ENCODE measurements at places on chromosomes 5 and 9.

DNA sequence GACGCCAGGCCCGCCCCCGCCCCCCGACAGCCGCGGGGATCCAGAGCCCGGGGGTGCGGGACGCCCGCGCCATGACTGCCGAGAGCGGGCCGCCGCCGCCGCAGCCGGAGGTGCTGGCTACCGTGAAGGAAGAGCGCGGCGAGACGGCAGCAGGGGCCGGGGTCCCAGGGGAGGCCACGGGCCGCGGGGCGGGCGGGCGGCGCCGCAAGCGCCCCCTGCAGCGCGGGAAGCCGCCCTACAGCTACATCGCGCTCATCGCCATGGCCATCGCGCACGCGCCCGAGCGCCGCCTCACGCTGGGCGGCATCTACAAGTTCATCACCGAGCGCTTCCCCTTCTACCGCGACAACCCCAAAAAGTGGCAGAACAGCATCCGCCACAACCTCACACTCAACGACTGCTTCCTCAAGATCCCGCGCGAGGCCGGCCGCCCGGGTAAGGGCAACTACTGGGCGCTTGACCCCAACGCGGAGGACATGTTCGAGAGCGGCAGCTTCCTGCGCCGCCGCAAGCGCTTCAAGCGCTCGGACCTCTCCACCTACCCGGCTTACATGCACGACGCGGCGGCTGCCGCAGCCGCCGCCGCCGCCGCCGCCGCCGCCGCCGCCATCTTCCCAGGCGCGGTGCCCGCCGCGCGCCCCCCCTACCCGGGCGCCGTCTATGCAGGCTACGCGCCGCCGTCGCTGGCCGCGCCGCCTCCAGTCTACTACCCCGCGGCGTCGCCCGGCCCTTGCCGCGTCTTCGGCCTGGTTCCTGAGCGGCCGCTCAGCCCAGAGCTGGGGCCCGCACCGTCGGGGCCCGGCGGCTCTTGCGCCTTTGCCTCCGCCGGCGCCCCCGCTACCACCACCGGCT, 1.0 kb downstream of the FOXE1 start:
- no peak for DNase-seq

DNA sequence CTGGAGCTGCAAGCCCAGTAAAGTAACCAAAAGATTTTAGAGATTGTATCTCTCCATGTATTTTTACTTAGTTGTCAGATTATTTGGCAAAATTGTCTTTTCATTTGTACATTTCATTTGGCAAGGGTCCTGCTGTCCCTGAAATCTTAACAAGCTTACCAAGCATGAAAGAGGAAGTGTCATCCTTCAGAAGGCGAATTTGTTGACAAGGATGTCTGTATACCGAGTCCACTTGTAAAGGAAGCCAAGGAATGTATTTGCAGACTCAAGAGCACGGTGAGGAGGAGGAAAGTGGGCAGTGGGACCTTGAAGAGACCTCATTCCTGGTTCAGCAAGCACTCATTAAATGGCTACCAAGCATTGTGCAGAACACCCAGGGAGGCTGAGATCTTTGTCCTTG, 7.5 kb upstream of the OTULINL start:
- DNase-seq: no peak

- DNase-seq: peak; percentile 65
Observed at GRCh38 chr5:142600611-142601358, 85.1 kb downstream of the FGF1 start.

GRCh38 chr9:21465138-21465537, 17.0 kb downstream of the IFNE start:
- no peak for DNase-seq

DNA sequence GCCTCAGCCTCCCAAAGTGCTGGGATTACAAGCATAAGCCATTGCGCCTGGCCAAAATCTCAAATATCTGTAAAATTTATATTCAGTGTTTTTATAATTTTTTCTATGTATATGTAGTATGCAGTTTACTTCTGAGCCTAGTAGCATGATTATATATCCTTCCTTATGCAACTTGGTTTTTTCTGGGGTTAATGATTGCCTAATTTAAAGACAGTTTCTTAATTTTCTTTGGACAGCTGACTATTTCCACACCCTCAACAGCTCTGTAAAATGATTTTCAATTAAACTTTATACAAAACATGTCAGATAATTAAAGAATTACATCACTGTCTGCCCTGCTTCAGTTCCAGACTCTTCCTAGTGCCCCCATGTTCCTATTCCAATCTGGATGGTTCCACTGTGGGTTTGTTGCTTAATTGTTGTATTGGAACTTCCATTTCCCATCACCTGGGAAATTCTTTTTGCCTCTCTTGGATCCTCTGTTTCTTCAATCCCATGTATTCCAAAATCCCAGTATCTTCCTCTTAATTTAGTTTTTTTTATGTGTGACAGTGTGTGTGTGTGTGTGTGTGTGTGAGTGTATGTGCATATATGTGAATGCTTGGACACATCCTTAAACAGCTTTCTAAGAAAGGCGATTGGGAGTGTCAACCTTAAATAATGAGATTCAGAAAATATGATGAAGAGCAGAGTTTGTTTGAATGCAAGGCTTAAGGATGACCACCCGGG, 53.2 kb downstream of the C5orf22 start:
- no peak for DNase-seq

DNA sequence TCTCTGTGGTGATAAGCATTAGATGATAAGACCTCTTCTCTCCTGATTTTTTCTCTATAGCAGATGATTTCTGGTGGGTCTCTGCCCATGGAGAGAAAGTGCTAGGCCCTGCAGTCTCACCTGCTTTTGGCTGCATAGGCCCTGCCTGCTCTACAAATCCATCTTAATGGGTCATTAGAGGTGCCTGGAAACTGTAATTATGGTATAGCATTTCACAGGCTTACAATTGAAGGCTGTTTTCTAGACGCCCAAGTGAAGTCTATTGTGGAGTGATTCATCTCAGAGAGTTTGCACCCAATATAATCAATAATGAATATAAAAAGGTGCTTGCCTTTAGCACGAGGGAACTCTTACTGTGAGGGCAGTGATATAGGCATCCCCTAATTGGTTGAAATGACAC, 33.8 kb downstream of the NEUROG1 start:
- DNase-seq: no peak

DNA sequence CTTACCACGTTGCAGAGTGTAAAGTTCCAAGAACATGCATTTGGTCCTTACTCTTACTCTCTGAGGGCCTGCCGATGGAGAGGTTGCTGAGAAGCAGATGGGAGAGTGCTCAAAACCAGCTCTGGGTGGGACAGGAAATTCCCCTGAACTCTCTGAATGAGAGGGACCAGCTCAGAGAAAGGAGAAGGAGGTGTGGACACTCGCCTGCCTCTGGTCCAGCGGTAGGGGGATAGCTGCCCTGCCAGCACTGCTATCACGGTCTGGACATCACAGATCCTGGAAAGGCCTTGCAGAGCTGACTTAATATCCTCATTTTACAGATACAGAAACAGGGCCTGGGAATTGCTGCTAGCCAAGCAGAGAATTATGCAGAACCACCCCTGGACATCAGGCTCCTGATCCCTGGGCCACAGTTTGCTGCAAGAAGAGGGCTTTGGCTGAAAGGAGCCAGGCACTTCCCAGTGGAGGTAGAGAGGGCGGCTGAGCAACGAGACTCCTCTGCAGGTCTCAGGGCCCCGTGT, 4.9 kb downstream of the TRAF1 start:
- no peak for DNase-seq

DNA sequence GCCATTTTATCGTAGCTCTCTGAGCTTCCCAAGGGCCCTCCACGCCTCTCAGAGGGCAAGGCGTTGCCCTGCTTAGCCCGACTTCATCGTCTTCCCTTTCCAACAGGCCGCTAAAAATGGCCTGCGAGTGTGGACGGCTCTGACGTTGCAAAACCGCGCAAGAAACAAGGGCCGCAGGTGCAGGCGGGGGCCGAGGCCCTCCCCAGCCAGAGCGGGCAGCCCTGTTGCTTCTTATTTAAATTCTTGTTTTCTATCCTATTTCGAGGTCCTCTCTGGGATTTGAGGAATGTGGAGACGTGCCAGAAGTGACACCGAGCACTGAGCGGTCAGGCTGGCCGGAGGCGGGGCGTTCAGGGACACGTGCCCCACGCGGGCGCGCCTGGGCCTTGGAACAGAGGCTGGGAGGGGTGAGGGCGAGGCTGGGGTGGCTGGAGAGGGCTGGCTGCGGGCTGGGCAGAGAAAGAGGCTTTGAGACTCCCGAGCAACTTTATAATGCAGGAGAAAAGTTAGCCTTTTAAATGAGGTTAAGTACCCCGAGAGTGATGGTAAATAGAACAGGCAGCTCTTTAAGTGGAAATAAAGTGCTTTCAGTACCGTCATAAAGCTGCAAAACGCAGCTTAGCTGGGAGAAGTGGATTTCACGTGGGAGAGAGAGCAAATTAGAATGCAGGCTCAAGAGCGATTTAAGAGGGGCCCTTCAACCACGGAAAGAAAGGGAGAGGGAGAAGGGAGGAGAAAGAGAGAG, 243.6 kb downstream of the AUH start:
- no peak for DNase-seq

DNA sequence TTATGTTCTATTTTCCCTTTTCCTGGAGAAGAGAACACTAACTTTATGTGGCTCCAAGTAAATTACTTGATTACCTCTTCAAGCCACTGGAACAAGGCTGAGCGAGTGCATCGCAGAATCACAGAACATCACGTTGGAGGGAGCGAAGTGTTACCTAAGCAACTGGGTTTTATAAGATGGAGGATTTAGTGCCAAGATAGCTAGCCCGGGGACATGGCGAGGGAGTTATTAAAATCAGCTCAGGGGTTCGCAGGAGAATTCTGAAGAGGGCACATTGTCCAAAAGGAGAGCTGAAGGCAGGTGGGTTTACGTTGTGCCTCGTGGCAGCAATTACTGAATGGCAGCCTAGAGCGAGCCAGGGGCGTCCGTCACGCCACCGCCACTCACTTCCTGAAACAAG, 563.2 kb upstream of the ADAMTS16 start:
- DNase-seq: no peak

DNA sequence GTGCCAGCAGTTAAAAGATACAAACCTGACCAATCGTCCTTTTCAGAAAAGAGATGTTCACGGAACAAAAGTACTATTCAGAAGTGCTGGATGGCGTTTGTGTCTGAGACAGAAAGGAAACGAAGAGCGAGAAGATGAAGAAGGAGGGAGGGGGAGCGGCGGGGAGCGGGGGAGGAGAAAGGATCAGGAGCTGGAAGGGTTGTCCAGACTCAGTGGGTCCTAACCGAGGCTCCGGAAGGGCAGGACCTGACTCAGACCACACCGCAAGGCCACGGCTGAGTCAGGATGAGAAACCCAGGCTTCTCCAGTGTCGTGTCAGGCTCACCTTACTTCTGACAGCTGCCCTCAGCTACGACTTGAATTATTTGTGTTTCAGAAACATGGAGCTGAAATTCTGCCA, 46.2 kb downstream of the PAX5 start:
- DNase-seq: no peak

DNA sequence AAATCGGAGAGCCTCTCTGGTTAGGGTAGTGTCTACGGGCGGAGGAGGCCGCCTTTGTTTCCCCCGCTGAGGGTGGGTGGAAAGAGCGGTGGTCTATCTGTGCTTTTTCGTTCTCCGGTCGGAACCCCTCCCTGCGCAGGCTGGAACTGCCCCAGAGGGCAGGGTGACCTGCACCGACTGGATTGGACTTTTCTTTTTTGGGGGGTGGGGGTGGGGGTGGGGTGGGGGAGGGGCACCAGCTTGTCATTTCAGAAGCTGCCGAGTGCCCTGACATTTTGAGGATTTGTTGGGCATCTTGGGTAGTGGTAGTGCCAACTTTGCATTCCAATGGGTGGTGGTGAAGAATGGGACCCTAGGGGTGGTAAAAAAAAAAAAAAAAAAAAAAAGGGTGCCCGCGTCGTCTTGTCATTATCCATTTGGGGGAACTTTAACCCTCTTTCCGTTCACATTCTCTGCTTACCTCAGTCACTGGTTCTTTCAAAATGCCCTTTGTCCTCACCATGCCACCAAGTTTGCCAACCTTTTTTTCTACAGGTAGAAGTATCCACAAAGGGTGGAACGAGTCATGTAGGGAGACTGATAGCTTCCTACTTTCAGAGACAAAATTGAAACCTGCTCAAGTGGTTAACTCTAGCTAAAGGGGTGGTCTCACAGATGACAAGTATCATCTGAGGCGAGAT, 1.3 kb downstream of the UBE2R2 start:
- DNase-seq: peak; percentile 0

GRCh38 chr9:134526584-134527477, 114.8 kb upstream of the COL5A1 start:
- no peak for DNase-seq

GRCh38 chr5:99674101-99674500, 745.3 kb upstream of the CHD1 start:
- DNase-seq: no peak

- no peak for DNase-seq
Observed at GRCh38 chr5:81907012-81907635, 64.7 kb upstream of the ATG10 start.

GRCh38 chr5:172110260-172110815, 77.7 kb downstream of the STK10 start:
- DNase-seq: no peak

- DNase-seq: no peak
Observed at GRCh38 chr5:173795601-173796000, 92.5 kb upstream of the CPEB4 start.

- DNase-seq: no peak
Observed at GRCh38 chr9:80013891-80014290, 442.1 kb downstream of the TLE4 start.

GRCh38 chr5:155485386-155485785, 471.8 kb downstream of the KIF4B start:
- no peak for DNase-seq

DNA sequence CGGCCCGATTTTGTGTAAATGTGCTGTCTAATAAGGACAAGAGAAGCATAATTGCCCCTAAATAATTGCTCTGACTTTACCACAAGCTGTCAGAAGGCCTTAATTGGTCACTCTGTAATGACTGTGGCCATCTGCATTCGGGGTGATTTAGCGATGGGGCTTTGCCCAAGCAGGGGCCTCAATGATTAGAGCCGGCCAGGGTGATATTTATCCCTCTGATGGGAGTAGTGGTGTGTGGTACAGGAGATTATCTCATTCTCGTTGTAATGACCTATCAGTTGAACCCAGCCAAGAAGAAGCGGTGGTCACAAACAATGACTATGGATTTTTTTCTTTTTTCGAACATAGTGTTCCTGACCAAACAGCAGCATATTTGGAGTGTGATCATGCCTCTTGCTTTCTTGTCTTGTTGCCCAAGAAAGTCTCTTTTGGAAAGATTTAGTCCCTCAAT, 72.0 kb upstream of the SAP30L start:
- no peak for DNase-seq

DNA sequence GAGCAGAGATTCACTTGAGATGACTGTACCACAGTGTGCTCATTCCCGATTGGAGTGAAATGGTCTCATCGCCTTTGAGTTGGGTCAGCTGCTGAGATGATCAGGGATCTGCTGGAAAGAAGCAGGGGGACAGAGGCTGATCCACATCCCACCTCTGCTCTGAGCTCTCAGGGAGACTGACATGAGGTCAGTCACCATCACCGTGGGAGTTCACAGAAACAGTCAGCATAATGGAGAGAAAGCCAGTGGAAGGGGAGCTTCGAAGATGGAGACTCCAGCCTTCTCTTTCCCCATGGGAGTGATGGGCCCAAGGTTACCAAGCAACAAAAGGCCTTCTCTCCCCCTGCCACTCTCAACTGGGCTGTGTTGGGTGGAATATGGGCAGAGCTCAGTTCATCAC, 276.4 kb downstream of the CDK5RAP2 start:
- no peak for DNase-seq
